ENCODE measurements at places on chromosomes 13 and 19.

GRCh38 chr13:30739761-30740642 lies 4.7 kb downstream of the ALOX5AP start:
- DNase-seq, result peak; percentile 26

DNA sequence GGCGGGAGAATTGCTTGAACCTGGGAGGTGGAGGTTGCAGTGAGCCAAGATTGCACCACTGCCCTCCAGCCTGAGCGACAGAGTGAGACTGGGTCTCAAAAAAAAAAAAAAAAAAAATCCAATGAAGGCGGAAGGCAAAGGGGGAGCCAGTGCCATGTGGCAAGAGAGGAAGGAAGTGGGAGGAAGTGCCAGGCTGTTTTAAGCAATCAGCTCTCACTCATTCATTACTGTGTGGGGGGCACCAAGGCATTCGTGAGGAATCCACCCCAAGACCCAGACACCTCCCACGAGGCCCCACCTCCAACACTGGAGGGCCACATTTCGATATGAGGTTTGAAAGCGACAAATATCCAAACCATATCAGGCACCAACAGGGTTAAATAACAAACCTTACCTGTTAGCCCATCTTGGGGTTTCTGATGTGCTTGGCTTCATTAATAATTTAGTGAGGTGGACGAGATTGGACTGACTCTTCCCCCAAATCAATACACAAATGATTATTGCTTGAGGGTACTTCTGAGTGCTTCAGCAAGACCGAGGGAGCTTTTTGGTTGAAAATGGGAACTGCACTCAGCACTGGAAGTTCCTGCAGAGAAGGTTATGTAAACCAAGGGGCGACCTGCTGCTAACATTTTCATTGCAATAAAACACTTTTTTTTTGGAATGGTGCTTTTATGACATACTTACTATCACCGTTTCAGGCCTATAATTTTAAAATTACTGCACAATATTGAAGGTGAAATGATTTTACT lies 7.5 kb upstream of the LRP3 start:
- no peak for DNase-seq

- no peak for DNase-seq
Measured at GRCh38 chr13:63449550-63449949, 2033.9 kb upstream of the PCDH20 start.

DNA sequence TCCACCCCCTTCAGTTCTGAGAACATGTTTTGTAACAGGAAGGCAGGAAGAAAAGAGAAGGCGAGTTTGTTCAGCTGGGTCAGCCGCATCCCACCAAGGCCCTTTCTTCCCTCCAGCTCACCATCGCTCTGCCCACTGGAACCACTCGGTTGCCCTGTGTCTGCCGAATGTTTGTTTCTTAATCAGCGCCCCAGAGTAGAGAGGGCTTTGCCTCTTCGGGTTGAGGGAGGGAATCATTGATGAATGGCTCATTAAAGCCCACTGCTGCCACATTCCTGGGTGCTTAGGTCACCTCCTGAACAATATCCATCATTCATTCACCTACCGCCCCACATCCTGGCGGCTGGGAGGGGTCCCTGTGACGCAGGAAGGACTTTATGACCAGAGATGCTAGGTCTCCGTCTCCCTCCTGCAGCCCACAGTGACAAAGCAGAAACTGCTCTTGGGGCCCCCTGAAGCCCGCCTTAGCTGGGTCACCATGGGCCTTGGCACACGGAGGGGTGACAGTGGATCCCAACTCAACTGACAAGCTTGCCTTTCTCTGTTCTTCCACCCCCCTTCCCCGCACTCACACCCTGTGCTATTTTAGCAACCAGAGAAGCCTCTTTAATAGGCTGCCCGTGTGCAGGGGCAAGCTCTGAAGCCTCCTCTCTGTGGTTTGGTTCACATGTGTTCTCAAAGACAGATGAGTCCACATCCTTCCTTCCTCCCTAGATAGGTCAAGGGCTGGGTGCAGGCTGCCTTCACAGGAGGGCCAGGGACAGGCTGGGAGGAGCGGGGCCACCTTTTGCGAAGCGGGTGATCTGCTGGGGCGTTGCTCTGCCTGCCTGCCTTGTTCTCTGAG lies 46.2 kb downstream of the ACTN4 start:
- DNase-seq, result no peak

GRCh38 chr13:45538382-45538781 lies 73.6 kb downstream of the COG3 start:
- DNase-seq, result no peak

GRCh38 chr19:19464339-19465098 lies 50.8 kb downstream of the TSSK6 start:
- no peak for DNase-seq

DNA sequence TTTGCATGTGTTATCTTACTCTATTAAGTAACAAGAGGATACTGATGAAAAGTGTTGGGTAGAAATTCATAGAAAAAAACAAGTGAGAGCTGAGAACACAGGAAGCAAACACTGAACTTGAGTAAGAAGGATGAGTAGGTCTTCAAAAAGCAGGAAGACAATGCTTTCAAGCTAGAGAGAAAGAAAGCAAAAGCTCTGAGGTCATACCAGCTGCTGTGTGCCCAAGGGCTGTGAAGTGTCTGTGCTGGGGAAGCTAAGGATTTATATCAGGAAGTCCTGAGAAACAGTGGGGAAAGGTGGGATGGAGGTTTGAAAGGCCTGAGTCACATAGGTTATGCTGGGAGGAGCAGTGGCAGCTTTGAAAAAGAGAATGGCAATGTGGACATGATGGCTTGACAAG lies 145.5 kb upstream of the MAB21L1 start:
- no peak for DNase-seq

DNA sequence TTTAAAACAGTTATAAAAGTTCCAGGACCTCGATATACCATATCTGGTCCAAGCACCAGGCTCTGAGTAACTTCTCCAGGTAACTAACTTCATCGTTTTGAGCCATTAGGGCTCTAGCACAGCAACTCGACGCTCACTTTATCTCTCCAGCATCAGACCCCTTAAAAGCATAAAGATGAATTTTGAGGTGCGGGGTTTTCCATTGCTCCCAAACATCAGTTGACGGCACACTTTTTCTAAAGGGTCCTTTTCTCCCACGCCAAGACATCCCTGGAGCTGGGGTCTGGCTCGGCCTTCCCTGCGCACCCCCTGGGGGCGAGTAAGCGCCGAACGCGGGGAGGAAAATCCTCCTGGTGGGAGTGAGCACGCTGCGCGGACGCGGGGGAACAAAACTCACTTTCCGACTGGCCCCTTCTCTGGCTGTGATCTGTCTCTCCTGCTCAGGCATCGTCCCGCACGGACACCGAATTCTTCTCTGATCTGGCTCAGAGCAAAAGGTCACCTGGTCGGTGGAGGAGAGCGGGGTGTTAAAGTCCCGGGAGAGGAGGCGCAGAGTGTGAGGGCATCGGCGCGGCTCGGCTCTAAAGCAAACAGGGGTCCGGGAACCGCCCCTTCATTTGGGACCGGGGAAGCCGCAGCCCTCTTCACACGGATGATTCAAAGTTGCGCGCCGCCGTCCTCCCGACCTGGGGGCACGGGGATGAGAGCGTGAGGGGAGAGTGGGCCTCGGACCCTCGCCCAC lies at the start of gene ATP7B:
TSS of gene ATP7B (minus strand) at position 561 of the 742 bp plus-strand sequence. CDS start at position 448, 113 bp downstream.
- no peak for DNase-seq

DNA sequence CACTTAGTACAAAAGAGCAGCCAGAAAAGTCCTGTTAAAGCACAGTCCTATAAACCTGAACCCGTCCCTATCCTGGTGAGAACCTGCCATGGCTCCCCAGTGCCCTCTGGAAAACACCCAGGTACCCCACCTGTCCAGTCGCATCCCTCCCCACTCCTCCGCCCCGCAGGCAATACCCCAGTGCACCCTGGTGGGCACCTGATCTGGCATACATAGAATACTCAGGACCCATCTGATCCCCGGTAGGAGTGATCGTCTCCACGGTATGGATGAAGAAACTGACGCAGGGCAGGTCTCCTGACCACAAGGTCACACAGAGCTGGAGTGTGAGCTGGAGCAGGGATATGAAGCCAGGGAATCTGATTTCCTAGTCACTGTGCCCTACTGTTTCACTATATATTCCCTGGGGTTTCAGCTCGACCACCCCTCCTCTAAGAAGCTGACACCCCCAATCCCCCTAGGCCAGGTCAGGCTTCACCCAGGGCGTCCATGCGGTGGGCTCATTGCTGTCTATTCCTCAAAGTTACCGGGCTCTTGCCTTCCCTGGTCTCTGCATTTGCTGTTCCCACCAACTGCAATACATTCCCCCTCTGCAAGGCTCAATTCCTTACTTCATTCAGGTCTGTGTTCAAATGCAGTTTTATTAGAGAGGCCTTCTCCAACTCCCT lies 12.6 kb downstream of the FBXO46 start:
- no peak for DNase-seq
